ENCODE measurements at places on chromosomes 6 and 20.

DNA sequence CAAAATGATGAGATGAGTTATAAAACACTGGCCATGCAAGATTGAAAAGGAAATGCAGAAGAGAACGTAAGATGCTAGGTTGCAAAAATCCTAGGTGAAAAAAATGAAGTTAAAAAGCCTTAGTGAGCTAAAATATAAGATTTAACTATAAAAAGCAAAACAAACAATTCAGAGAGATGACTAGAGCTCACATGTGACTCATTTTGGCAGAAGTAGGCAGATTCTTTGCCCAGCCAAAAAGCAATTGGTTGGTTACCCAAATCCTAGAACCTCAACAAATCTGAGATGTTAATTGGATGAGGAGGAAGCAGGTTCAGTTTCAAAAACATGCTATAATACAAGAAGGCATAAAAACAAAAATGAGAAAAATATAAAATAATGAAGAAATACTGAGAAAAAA is 249.1 kb downstream of the OGFRL1 start:
- H3K4me1 ChIP-seq, result no peaks in the 10 kb centered on the region
- no peak overlapping the region for H3K4me3 ChIP-seq
- H3K27ac ChIP-seq, result no peak overlapping the region
- no peaks in the 10 kb centered on the region for H3K27me3 ChIP-seq
- H3K36me3 ChIP-seq, result no peaks in the 10 kb centered on the region

- no peaks in the 10 kb centered on the region for H3K27me3 ChIP-seq
- peaks cover 83% of the 10 kb centered on the region for H3K36me3 ChIP-seq
- H3K27ac ChIP-seq, result no peak overlapping the region
- no peak overlapping the region for H3K4me3 ChIP-seq
Measured at GRCh38 chr20:50918403-50918802, 12.8 kb downstream of the ADNP start.

GRCh38 chr6:20808924-20809323 is 274.7 kb downstream of the CDKAL1 start:
- no peak overlapping the region for H3K4me3 ChIP-seq
- H3K4me1 ChIP-seq, result no peaks in the 10 kb centered on the region
- H3K36me3 ChIP-seq, result no peaks in the 10 kb centered on the region
- H3K27me3 ChIP-seq, result no peaks in the 10 kb centered on the region
- no peak overlapping the region for H3K27ac ChIP-seq
- DNase-seq, result no peak

- H3K36me3 ChIP-seq, result peaks cover 10% of the 10 kb centered on the region
- peaks cover 28% of the 10 kb centered on the region for H3K4me1 ChIP-seq
- no peak for DNase-seq
- no peak overlapping the region for H3K4me3 ChIP-seq
Measured at GRCh38 chr6:96834070-96834469, 3.2 kb downstream of the GPR63 start.

- H3K27me3 ChIP-seq, result peaks cover 7% of the 10 kb centered on the region
- H3K4me1 ChIP-seq, result no peaks in the 10 kb centered on the region
- DNase-seq, result no peak
- no peak overlapping the region for H3K4me3 ChIP-seq
Measured at GRCh38 chr20:1509237-1509636, 18.0 kb upstream of the SIRPB2 start.

GRCh38 chr6:168451805-168452517 is 11.0 kb downstream of the SMOC2 start:
- no peak overlapping the region for H3K27ac ChIP-seq
- no peak overlapping the region for H3K4me3 ChIP-seq
- no peaks in the 10 kb centered on the region for H3K4me1 ChIP-seq
- no peaks in the 10 kb centered on the region for H3K27me3 ChIP-seq
- no peaks in the 10 kb centered on the region for H3K36me3 ChIP-seq

DNA sequence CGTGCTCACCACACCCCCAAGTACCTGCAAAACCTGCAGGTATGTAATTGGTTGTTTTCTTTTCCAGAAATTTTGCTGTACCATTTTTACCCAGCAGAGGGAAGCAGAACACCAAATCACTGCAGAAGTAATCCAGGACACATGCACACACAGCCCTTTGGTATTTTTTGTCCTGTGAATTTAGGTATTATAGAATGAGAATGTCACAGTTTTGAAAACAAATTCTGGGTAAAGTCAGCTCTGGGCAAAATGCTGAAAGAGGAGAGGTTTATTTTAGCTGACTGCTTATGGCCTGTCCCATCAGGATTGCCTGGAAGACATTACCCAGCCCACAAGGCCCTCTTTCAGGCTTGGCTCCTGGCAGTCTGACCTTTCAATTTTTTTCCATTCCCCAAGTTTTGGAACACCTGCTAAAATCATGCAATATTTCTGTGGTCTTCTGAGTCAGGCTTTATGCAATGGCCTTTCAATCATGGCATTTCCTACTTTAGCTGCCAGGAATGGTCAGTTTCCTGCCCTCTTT is 3.5 kb upstream of the EFHC1 start:
- H3K27me3 ChIP-seq, result no peaks in the 10 kb centered on the region
- H3K27ac ChIP-seq, result no peak overlapping the region
- peak; percentile 54 for DNase-seq
- H3K4me1 ChIP-seq, result peaks cover 29% of the 10 kb centered on the region
- H3K4me3 ChIP-seq, result no peak overlapping the region

All from DND-41 (cell line).